ENCODE measurements at places on chromosomes 7 and 10. TPM values are rescaled to one million over a fixed set of nuclear protein-coding genes. Genes with fewer than 3 reads are reported as not detected.

PCLO gene
- not detected for total RNA-seq

NPTX2 gene
- total RNA-seq: 0.42 TPM

PILRA gene
- 56.7 TPM for total RNA-seq

OGDHL gene
- not detected for total RNA-seq

DTX2 gene
- total RNA-seq: 6.4 TPM

GIMAP2 gene
- 159 TPM for total RNA-seq

EPC1 gene
- 194 TPM for total RNA-seq

GLI3 gene
- 0.10 TPM for total RNA-seq

SLC26A3 gene
- not detected for total RNA-seq

RTKN2 gene
- total RNA-seq: 9.8 TPM

CLRN3 gene
- total RNA-seq: not detected

SAMD9L gene
- total RNA-seq: 13.2 TPM

CHST3 gene
- under 0.01 TPM for total RNA-seq

PTF1A gene
- not detected for total RNA-seq

SRGN gene
- 1,782 TPM for total RNA-seq

GATA3 gene
- 7.3 TPM for total RNA-seq

ADIRF gene
- total RNA-seq: not detected

SPAG6 gene
- not detected for total RNA-seq

HEPACAM2 gene
- total RNA-seq: not detected

IKZF1 gene
- total RNA-seq: 231 TPM

TAS2R4 gene
- total RNA-seq: 0.31 TPM

FXYD4 gene
- total RNA-seq: not detected

FOXK1 gene
- 41.5 TPM for total RNA-seq

ADCY1 gene
- under 0.01 TPM for total RNA-seq

MDFIC gene
- 30.5 TPM for total RNA-seq

DMBT1 gene
- total RNA-seq: not detected

PIK3AP1 gene
- 49.0 TPM for total RNA-seq

MSRB2 gene
- 1.4 TPM for total RNA-seq

RRP12 gene
- 37.8 TPM for total RNA-seq

ADO gene
- total RNA-seq: 23.4 TPM

OR9A2 gene
- not detected for total RNA-seq

ZNF37A gene
- total RNA-seq: 9.1 TPM

XRCC2 gene
- total RNA-seq: 0.42 TPM

ABCB1 gene
- total RNA-seq: 12.3 TPM

ZNF273 gene
- total RNA-seq: 16.2 TPM
